ENCODE measurements at places on chromosomes 2 and 18. TPM values are rescaled to one million over a fixed set of nuclear protein-coding genes. Genes with fewer than 3 reads are reported as not detected.
A peak's percentile ranks its signal among the peaks of the same experiment; 100 is the strongest.

The FKBP7 gene
- 12.3 TPM for total RNA-seq

The PTH2R gene
- total RNA-seq: not detected

The MC2R gene
- not detected for total RNA-seq

- DNase-seq: no peak
Observed at GRCh38 chr2:70934981-70935380, 719 bp upstream of the ATP6V1B1 start.

- DNase-seq: no peak
Observed at GRCh38 chr2:144666032-144666431, 146.1 kb upstream of the ZEB2 start.

- no peak for DNase-seq
Observed at GRCh38 chr2:113098041-113098440, 29.4 kb upstream of the IL1RN start.

GRCh38 chr2:50343150-50343830 lies 688.6 kb downstream of the NRXN1 start:
- DNase-seq: no peak

DNA sequence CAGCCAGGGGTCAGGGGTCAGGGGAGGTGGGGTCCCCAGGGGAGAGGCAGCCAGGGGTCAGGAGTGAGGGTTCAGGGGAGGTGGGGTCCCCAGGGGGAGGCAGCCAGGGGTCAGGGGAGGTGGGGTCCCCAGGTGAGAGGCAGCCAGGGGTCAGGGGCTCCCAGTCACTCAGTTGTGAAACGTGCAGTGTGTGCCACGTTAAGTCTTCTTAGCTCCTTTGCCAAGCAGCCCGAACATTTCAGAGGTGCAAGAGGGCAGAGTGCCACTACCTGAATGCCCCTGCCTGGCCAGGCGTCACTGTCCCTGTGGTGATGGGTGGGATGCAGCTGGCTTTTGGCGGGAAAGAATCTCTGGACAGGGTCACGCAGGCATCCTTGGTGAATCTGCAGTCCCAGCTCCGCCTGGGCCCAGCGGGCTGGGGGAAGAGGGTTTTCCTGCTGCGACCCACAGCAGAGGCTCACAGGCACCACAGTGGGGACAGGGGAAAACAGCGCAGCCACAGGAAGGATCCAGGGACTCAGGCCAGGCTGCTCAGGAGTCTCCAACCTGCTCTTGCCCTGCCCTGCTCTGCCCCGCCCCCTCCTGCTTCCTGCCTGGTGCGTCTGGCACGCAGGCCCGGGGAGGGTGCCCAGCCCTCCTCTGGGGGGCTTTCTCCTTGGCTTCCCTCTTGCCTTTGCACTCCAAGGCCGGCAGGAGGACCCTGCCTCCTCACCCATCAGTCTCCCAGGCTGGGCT lies 188.3 kb downstream of the TWIST2 start:
- no peak for DNase-seq

DNA sequence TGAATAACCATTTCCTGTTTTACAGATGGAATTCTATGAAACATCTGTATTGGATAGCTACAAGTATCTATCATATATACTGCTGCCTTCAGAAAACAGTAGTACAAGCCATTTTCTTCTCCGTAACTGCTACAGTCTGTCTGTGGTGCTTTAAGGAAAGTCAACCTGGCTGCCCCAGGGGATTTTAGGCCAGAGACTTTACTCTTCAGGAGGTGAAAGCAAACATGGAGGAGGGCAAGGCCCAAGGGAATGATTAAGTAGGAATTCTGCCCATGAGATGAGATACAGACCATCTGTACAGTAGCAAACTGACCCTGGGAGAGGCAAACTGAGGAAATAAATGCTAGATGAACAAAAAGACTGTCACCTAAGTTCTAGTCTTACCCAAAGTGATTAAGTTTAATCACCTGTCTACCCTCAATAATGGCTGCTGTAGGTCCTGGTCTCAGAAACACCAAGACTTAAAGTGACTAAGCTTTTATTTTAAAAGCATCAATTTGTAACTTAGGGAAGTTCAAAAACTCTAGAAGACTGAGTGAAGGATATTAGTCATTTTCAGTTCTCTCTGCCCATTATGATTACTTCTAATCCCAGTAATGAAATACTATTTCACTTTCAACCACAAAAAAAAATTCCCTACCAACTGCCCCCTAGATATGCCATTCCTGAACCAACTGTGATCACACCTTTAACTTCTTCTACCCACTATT lies 14.8 kb downstream of the MBD2 start:
- no peak for DNase-seq

DNA sequence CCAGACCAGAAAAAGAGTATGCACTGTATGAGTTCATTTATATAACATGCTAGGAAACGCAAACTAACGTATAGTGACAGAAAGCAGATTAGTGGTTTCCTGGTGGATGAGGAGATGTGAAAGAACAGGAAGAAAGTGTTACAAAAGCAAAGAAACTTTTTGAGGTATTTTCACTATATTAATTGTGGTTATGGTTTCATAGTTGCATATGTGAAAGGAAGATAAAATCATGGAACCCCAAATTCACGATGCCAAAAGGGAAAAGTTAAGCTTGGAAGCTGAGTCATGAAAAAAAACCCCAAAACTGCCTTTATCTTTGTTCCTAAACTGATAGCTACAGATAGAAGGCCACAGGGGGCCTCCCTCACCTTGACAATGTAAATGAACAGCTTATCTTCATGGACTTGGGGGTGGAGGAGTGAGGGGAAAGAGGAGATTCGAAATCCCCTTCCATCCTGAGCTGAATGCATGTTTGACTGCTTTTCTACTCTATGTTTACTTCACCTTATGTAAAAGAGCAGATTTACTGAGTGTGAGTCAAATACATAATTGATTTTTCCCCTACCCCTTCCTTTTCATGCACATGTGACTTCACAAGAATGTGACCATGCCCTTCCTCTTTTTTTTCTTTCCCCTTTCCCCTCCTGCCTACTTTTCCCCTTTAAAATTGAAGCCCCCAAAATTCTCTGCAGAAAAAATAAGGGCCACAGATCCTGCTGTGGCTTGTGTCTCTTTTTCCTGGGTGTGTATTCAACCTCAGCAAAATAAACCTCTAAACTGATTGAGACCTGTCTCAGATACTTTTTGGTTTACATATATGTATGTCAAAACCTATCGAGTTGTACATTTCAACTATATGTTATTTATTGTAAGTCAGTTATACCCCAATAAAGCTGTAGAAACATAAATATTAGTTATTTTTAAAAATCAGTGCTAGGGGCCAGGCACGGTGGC lies 100.1 kb upstream of the TLK1 start:
- DNase-seq: no peak

GRCh38 chr2:227378371-227378782 lies 729 bp downstream of the TM4SF20 start:
- DNase-seq: no peak

- no peak for DNase-seq
Observed at GRCh38 chr18:55778788-55779690, 191.0 kb upstream of the TCF4 start.

- DNase-seq: no peak
Observed at GRCh38 chr18:245282-245847, 22.5 kb downstream of the THOC1 start.

- DNase-seq: no peak
Observed at GRCh38 chr2:173160618-173161017, 85.0 kb downstream of the MAP3K20 start.

- no peak for DNase-seq
Observed at GRCh38 chr18:28399781-28400362, 222.9 kb upstream of the CDH2 start.

- DNase-seq: no peak
Observed at GRCh38 chr2:38129481-38129880, 53.5 kb upstream of the CYP1B1 start.

DNA sequence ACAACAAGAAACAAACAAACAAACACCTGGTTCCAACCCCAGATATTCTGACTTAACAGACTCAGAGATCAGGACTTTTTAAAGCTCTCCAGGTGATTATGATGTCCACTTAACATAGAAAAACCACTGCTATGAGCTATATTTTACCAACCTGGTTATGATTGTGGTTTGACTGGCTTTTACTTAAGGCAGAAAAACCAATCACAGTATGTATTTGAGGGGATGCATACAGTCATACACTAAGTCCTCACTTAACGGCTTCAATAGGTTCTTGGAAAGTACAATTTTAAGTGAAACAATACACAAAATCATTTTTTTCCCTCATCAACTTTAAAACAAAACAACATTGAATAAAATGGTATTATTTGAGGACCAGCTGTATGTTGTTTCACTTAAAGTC lies 393.6 kb downstream of the ZEB2 start:
- DNase-seq: no peak

DNA sequence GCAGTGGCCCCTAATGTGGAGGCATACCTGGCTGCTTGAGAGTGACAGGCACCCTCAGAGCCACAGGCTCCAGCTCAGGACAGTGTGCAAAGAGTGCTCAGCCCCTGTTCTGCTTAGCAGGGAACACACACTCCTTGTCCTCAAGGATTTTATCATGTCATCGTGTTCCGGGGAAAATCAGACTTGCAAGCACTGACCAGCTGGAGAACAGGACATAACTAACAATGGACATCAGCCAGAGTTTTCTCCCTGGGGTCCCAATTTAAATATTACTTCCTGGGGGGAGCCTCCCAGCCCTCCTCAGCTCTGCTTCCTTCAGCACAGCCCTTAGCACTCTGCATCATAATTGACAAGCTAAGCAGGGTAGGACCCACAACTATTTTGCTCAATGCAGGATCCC lies 175.4 kb upstream of the ACAA2 start:
- no peak for DNase-seq

GRCh38 chr2:25285265-25286024 lies 56.3 kb downstream of the DNMT3A start:
- no peak for DNase-seq

GRCh38 chr2:27959496-27959895 lies 69.0 kb downstream of the BABAM2 start:
- DNase-seq: peak; percentile 33

GRCh38 chr2:37705191-37705590 lies 33.7 kb upstream of the CDC42EP3 start:
- DNase-seq: no peak

DNA sequence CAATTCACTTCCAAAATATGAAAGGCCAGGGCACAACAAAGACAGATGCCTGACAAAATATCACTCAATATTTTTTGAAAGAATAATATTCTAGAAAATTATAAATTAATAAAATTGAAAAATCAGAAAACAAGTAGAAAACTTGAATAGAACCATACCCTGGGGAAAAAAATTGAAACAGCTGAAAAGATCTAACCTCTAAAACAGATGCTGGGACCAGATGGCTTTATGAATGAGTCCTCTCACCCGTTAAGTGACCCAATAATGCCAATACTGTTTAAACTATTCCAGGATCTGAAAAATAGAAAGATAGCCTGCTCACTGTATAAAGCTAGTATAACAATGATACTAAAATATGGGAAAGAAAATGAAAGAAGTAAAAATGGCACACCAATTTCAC lies 322.3 kb upstream of the VWC2L start:
- no peak for DNase-seq

DNA sequence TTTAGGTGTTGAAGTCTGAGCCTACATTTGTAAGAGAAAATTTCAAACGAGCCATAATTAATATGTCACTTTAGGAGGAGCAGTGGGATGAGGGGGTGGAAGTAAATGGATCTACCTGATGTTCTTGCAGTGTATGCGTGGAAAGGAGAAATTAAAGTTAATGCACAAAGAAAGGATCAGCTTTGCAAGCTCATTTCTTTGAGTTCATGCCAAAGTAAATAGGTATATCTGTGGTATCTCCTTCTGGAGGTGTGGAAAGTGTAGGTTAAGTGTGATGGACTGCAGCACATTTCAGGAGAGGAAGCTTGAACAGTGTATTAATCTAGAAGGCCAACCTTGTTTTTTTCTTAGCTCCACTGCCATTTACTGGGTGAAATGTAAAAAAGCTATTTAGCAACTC lies 307.5 kb upstream of the ZEB2 start:
- no peak for DNase-seq

GRCh38 chr2:133346654-133347053 lies 221.6 kb downstream of the NCKAP5 start:
- DNase-seq: no peak

DNA sequence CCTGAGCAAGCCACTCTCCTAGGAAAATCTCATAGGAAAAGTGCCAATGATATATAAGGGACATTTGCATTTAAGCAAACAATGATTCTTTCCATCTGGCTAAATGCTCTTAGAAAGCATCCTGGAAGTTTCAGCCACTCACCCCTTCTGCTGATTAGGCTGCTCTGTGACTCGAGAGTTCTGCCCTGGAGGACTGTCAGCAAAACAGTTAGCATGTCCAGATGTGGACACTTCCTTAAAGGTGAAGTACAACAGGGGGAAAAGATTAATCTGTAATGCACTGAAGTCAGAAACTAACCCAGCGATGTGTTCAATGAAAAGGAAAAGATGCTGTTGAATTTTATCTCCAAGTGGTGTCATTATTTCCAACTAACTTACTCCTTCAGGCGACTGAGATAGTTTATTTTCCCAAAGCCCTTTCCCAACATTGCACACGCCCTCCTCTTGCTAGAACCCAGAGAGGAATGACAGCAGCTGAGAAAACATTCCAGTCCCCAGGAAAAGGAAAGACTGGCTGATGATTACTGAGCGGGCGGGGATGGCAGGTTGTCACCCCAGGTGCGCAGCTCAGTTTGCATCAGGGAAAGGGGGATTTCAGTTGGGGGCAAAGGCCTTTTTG lies 214.0 kb downstream of the SS18 start:
- no peak for DNase-seq

DNA sequence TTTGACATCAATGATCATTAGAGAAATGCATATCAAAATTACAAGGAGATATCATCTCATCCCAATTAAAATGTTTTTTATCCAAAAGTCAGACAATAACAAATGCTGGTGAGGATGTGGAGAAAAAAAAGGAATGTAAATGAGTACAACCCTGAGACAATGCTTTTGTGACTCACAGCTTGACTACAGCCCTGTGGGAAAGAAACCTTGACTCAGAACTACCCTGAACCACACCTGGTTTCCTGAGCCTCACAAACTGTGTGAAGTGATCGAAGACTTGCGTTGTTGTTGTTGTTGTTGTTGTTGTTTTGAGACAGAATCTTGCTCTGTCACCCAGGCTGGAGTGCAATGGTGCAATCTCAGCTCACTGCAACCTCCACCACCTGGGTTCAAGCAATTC lies 266.6 kb upstream of the MYT1L start:
- DNase-seq: no peak

DNA sequence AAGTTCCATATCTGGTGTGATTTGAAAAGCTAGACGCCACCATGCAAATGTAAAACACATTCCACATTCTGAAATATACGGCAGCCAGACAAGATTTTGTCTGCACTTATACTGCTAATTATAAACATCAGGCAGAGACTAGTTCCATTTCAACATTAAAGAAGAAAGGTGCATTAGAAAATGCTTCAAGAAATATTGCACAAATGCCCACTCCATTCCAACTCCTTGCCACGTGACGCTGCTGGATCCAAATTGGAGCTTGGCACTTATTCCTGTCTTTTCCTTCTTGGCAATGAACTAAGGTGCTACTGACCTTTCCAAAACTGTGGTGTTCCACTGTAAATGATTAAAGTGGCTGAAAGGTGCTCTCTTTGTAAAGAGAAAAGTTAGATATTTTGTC lies 6.3 kb downstream of the COL6A3 start:
- no peak for DNase-seq
